ENCODE measurements at places on chromosomes 3 and 15. TPM values are rescaled to one million over a fixed set of nuclear protein-coding genes. Genes with fewer than 3 reads are reported as not detected.

DNA sequence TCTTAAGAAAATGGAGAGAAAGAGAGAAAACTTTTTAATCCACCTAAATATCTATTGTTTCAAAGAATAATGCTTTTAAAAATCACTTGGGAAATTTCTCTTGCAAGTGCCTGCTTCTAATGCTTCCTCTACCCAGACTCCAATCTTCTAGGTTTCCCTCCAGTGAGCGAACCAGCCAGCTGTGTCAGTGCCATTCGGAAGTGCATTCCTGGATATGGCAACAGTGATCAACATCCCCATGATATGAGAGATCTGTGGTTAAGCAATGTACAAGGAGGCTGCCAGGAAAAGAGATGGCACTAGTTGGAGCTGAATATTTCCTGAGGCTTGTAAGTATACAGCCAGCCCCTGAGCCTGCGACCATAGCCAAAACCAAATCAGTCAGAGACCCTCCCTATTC lies 53.3 kb upstream of the KCNMB2 start:
- no peaks in the 10 kb centered on the region for H3K4me1 ChIP-seq
- H3K27me3 ChIP-seq, result no peaks in the 10 kb centered on the region
- DNase-seq, result no peak
- H3K4me3 ChIP-seq, result no peak overlapping the region
- H3K27ac ChIP-seq, result no peak overlapping the region

Gene RARRES1
- total RNA-seq, result 1,032 TPM

GRCh38 chr3:79954756-79955155 lies 187.0 kb upstream of the ROBO1 start:
- DNase-seq, result no peak
- H3K27ac ChIP-seq, result no peak overlapping the region
- no peaks in the 10 kb centered on the region for H3K36me3 ChIP-seq
- H3K4me1 ChIP-seq, result no peaks in the 10 kb centered on the region
- H3K27me3 ChIP-seq, result no peaks in the 10 kb centered on the region
- no peak overlapping the region for H3K4me3 ChIP-seq

Gene PP2D1
- total RNA-seq, result not detected

GRCh38 chr3:184040010-184040409 lies 8.5 kb downstream of the HTR3D start:
- H3K27ac ChIP-seq, result no peak overlapping the region
- no peaks in the 10 kb centered on the region for H3K27me3 ChIP-seq
- H3K4me1 ChIP-seq, result no peaks in the 10 kb centered on the region
- no peak for DNase-seq
- H3K4me3 ChIP-seq, result no peak overlapping the region

Gene DET1
- total RNA-seq, result 6.6 TPM

DNA sequence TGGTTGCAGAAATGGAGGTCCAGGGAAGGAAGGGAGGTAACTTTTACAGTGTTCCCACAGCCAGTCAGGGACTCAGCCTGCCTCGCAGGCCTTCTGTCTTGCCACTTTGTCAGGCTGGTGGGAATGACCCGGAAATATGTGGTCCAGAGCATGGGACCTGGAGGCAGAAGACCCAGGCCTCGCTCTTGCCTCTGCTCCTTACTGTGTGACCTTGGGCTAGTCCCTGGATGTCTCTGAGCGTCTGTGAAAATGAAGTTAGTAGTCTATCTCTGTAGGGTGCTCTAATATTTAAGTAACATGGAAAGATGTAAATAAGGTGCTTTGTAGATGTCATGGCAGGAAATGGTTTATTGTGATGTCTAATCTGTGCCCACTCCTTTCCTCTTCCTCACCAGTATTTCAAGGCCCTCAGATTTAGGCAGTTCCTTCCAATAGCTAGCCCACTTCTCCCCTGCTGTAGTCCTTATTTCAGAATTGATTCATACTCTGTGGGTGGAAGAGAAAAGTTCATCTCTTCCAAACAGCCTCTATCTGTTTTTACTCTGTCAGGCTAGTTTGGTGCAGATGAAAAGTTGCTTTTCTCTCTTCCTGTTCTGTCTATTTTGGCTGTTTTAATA lies 9.1 kb downstream of the CORO2B start:
- H3K27ac ChIP-seq, result peak overlapping the region; percentile 77
- H3K4me3 ChIP-seq, result no peak overlapping the region
- DNase-seq, result no peak
- H3K36me3 ChIP-seq, result no peaks in the 10 kb centered on the region
- no peaks in the 10 kb centered on the region for H3K27me3 ChIP-seq
- no peaks in the 10 kb centered on the region for H3K4me1 ChIP-seq

- H3K27me3 ChIP-seq, result no peaks in the 10 kb centered on the region
- no peaks in the 10 kb centered on the region for H3K4me1 ChIP-seq
- DNase-seq, result no peak
- H3K27ac ChIP-seq, result no peak overlapping the region
These were observed 43.9 kb downstream of the HEG1 start for GRCh38 chr3:125011941-125012340.

- H3K4me1 ChIP-seq, result peaks cover 40% of the 10 kb centered on the region
- no peak overlapping the region for H3K4me3 ChIP-seq
- DNase-seq, result no peak
- H3K27ac ChIP-seq, result peak overlapping the region; percentile 15
These were observed 75.4 kb upstream of the HACD2 start for GRCh38 chr3:123660141-123660675.

- H3K27me3 ChIP-seq, result no peaks in the 10 kb centered on the region
- no peak overlapping the region for H3K27ac ChIP-seq
- H3K36me3 ChIP-seq, result peaks cover 75% of the 10 kb centered on the region
- H3K4me3 ChIP-seq, result no peak overlapping the region
These were observed 41.4 kb downstream of the SACM1L start for GRCh38 chr3:45730409-45731154.

GRCh38 chr3:8474991-8475390 lies 26.6 kb upstream of the LMCD1 start:
- H3K4me1 ChIP-seq, result no peaks in the 10 kb centered on the region
- no peaks in the 10 kb centered on the region for H3K27me3 ChIP-seq
- H3K36me3 ChIP-seq, result no peaks in the 10 kb centered on the region
- no peak for DNase-seq

Gene CYFIP1
- 98.6 TPM for total RNA-seq

GRCh38 chr3:66115858-66116654 lies 77.3 kb upstream of the MAGI1 start:
- no peaks in the 10 kb centered on the region for H3K27me3 ChIP-seq
- H3K4me1 ChIP-seq, result no peaks in the 10 kb centered on the region
- H3K4me3 ChIP-seq, result no peak overlapping the region
- DNase-seq, result no peak

DNA sequence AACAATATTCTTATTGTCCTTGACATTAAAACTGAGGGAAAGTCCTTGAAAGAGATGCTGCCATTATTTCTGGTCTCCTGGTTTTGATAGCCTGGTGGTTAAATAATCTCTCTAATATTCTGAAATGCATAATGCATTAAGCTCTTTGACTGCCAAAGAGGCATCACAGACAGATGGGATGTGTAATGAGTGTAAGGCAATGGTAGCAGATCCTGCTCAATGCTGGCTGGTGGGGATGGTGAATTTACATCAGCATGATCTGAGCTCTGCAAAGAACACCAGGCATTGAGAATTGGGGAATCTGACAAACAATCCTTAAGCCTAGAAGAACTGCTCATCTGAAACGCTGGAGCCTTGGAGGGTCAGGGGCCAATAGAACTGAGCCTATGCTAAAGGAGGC lies 528.6 kb upstream of the LMCD1 start:
- no peak overlapping the region for H3K4me3 ChIP-seq
- H3K4me1 ChIP-seq, result no peaks in the 10 kb centered on the region
- H3K27ac ChIP-seq, result no peak overlapping the region
- no peak for DNase-seq
- no peaks in the 10 kb centered on the region for H3K27me3 ChIP-seq
- H3K36me3 ChIP-seq, result no peaks in the 10 kb centered on the region

Gene LRRIQ4
- total RNA-seq, result not detected

DNA sequence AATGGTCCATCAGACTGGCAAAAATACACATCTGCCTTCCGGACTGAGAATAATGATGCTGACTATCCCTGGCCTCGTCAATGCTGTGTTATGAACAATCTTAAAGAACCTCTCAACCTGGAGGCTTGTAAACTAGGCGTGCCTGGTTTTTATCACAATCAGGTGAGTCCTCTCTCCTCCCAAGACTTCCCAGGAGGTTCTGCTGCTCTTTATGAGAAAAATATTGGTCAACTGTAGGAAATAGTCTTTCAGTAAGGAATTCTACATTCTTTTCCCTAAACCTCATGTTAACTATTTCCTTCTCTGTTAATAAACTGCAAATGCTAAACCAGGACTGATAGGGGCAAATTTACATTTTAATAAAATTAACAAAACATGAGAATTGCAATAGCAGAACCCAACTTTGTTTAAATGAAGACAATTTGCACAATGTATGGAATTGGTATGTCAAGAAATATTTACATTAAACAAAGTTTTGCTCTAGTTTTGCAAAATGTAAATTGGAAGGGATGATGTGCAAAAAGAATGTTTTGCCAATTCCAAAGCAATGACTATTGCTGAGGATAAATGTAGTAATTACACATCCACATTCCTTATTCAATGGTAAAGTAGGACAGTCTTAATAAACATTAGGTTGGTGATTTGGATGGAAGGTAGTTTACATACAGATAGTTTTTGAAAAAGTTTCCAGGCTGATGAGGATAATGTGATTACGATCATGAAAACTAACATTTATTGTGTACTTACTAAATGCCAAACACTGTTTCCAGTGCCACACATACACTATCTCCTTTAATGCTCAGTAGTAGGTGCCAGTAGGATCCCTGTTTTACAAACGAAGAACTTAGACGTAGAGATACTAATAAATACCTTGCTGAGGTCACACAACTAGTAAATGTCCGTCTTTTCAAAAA lies 21.1 kb downstream of the UPK1B start:
- no peaks in the 10 kb centered on the region for H3K36me3 ChIP-seq
- no peaks in the 10 kb centered on the region for H3K27me3 ChIP-seq
- no peak overlapping the region for H3K4me3 ChIP-seq

GRCh38 chr3:144746631-144747030 lies 775.0 kb downstream of the DIPK2A start:
- no peak overlapping the region for H3K4me3 ChIP-seq
- H3K4me1 ChIP-seq, result no peaks in the 10 kb centered on the region
- no peaks in the 10 kb centered on the region for H3K36me3 ChIP-seq
- no peaks in the 10 kb centered on the region for H3K27me3 ChIP-seq
- no peak overlapping the region for H3K27ac ChIP-seq

- no peak overlapping the region for H3K27ac ChIP-seq
- H3K4me3 ChIP-seq, result no peak overlapping the region
- no peaks in the 10 kb centered on the region for H3K36me3 ChIP-seq
- DNase-seq, result no peak
These were observed 439.4 kb downstream of the RAP2B start for GRCh38 chr3:153601374-153601853.

DNA sequence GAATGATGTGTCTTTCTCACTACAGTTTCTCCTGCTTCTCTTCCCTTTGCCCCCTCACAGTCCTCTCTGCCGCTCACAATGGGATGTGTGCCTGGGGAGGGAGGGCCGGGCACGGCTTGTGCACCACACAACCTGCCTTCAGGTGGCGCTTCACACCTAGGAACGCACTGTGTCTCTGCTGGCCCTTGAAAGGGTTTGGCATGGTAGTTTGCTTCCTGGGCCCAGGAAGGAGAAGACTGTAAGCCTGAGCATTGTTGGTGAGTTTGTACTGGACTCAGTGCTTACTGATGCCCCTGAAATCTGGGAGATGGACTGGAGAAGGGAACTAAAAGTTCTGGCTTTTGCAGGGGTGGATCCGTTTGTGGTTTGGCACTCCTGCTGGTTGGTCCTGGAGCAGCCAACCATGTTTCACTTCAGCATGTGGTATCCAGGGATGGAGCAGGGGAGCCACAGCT lies 9.2 kb downstream of the ALPK3 start:
- no peak overlapping the region for H3K27ac ChIP-seq
- no peaks in the 10 kb centered on the region for H3K27me3 ChIP-seq
- peaks cover 3% of the 10 kb centered on the region for H3K4me1 ChIP-seq
- H3K4me3 ChIP-seq, result no peak overlapping the region
- no peak for DNase-seq

Gene SEMA3G
- 37.7 TPM for total RNA-seq

DNA sequence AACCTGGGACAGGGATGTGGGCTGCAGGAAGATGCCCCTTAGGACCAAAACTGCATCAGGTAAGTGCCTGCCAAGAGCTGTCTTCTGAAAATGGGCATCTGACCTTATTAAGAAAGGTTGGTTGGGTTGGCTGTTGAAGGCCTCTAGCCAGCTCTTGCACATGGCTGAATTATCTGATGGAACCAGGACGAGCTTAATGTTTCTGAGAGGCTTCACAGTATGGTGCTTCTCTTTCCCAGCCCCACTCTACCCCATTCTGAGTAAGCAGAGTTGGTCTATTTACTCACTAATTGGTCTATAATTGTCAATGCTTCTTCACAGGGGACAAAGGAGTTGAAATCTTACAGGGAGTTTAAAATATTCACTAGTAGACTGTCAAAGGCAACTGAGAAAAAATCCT lies 48.4 kb downstream of the DTWD1 start:
- H3K27me3 ChIP-seq, result no peaks in the 10 kb centered on the region
- H3K4me3 ChIP-seq, result no peak overlapping the region
- H3K27ac ChIP-seq, result no peak overlapping the region
- no peak for DNase-seq
- no peaks in the 10 kb centered on the region for H3K36me3 ChIP-seq

DNA sequence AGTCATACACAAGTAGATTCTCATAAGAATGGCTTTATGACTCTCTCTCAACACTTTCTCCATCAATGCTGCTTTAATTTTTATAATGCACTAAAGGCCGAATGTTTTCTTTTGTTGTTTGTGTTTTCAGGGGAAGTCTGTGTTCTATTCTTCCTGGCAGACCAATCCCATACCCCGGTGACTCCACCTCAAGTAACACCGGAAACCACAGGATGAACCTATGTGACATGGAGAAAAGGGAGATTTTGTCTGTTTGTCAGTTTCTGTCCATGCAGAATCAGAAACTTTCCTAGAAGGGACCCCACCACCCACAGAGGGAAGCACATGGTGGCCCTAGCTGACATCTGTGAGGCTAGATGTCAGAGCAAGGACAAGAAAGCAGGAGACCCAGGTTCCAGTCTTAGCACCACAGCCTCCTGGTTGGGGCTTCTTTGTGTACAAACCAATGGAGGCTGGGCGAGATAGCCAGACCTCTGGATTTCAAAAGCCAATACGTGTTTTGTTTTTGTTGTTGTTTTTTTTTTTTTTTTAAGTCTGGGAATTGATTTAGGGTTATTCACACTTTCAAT lies 109.0 kb downstream of the OSBPL10 start:
- no peak for DNase-seq
- H3K4me3 ChIP-seq, result no peak overlapping the region
- no peaks in the 10 kb centered on the region for H3K27me3 ChIP-seq
- H3K27ac ChIP-seq, result peak overlapping the region; percentile 30
- H3K36me3 ChIP-seq, result no peaks in the 10 kb centered on the region
- H3K4me1 ChIP-seq, result no peaks in the 10 kb centered on the region

All from tibial nerve (tissue), 4 donors.